ENCODE measurements at places on chromosomes 4 and X. TPM values are rescaled to one million over a fixed set of nuclear protein-coding genes. Genes with fewer than 3 reads are reported as not detected.

GYG2 gene
- under 0.01 TPM for total RNA-seq

PRPS2 gene
- 31.1 TPM for total RNA-seq

EVC gene
- total RNA-seq: 33.7 TPM

SHROOM4 gene
- 27.8 TPM for total RNA-seq

PAK3 gene
- total RNA-seq: 0.94 TPM

RHOXF2 gene
- total RNA-seq: not detected

NAP1L3 gene
- total RNA-seq: 0.18 TPM

TEX13B gene
- total RNA-seq: not detected

IBSP gene
- not detected for total RNA-seq

ARMCX4 gene
- 4.5 TPM for total RNA-seq

GPR82 gene
- total RNA-seq: not detected

ODAM gene
- not detected for total RNA-seq

FAM184B gene
- not detected for total RNA-seq

S100P gene
- total RNA-seq: not detected

CLDN22 gene
- total RNA-seq: not detected

RAB41 gene
- total RNA-seq: not detected

CYSLTR1 gene
- total RNA-seq: not detected

JCHAIN gene
- not detected for total RNA-seq

GRID2 gene
- not detected for total RNA-seq

MID1 gene
- 12.9 TPM for total RNA-seq

HCFC1 gene
- 16.4 TPM for total RNA-seq

SUPT20HL1 gene
- not detected for total RNA-seq

CCDC149 gene
- 11.6 TPM for total RNA-seq

UGT2A1 gene
- 0.27 TPM for total RNA-seq

FRMPD3 gene
- total RNA-seq: not detected

GBA3 gene
- total RNA-seq: not detected

BEX5 gene
- 3.9 TPM for total RNA-seq

PNMA6A gene
- total RNA-seq: 0.99 TPM

MAP9 gene
- total RNA-seq: 3.4 TPM

CFAP47 gene
- total RNA-seq: not detected
